ENCODE measurements at places on chromosomes 11 and 22.

GRCh38 chr22:26334232-26334631 is 94.8 kb upstream of the ASPHD2 start:
- no peak for DNase-seq

DNA sequence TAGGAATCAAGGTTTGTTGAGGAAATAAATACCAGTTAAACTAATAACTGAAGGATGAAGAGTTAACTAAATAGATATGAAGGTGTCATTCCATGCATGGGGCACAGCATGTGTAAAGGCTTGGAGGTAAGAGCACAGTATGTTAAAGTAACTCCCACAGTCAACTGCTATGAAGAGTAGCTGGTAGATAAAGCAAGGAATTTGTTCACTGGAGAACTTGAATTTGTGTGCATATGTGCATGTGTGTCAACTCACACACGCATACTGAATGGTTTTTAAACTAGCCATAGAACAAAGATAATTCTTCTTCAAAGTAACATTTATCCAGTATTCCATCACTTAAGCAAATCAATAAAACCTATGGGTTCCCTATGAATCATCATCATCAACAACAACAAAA is 135.9 kb downstream of the FAM76B start:
- no peak for DNase-seq

DNA sequence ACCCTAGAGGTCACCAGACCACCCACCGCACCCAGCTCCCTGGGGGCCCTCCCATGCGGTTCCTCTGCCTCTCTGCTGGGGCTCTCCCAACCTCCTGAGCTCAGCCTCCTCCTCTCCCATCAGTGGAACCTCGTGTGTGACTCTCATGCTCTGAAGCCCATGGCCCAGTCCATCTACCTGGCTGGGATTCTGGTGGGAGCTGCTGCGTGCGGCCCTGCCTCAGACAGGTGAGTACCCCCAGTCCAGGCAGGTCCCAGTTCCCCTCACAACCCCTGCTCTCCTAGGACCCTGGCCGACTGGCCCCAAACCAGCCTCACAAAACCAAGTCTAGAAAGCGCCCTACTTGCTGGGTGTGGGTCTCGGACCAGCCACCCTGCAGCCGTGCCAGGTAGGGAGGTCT is 1.6 kb downstream of the SLC22A12 start:
- DNase-seq = no peak

DNA sequence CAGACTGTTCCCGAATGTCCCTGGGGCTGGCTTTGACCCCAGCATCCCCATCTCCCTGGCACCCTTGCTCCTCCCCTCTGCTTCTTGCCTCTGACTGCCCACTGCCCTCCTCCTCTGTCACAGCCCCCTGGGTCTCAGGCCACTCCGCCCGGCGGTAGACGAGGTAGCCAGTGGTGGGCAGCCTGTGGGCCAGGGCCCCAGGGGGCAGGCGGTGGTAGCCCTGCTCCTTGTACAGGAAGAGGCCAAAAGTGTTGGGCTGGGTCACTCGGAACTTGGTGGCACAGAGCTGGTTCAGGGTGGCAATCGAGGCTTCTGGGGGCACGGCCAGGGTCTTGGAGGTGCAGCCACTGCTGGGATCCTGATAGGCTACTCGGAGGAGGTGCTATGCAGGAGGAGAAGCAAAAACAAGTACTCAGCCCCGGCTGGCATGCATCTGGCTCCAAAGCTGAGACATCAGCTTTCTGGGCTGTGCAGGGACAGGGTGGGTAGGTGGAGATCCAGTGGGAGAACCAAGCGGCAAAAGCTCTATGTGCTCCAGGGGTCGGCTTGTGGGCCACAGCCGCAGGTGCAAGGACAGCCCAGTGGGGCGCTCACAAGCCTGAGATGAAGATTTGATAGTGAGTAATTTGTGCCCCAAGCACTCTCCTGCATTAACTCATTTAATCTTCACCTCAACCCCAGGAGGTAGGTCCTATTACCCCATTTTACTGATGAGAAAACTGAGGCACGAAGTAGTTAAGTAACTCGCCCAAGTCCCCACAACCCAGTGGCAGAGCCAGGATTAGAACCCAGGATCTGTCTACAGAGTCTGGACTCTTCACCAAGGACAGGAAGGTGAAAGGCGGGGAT is 3.6 kb downstream of the RIN1 start:
- DNase-seq = no peak

- DNase-seq = no peak
Observed at GRCh38 chr11:127223026-127223425, 222.5 kb upstream of the KIRREL3 start.

GRCh38 chr11:1988667-1989317 is 8.8 kb downstream of the H19 start:
- no peak for DNase-seq

GRCh38 chr11:33912405-33913361 is 20.8 kb upstream of the LMO2 start:
- DNase-seq = no peak

DNA sequence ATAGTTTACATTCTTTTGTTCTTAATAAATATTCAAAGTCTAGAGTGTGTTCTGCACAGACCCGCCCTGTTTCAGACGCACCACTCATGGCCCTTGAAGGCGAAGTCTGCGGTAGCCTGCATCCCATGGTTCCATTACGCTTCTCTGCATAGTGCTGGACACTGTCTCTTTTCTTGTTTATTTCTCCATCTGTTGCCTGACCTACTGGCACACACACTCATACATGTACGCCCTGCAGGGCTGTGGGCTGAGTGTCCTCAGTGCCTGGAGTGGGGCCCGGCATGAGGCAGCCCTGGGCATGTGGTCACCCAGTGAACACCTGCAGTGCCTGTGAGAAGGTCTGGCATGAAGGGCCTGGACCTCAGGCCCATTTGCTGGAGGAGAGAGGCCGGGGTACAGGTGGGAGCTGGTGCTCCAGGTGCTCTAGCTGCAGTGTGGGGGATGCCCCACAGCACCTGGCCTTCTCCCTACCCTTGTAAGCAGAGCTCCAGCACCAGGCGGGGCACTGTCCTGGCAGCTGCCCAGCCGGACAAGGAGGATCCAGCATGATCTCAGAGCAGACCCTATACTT is 404.1 kb downstream of the TBC1D22A start:
- no peak for DNase-seq

GRCh38 chr11:1469911-1470680 is 16.5 kb downstream of the MOB2 start:
- no peak for DNase-seq

- no peak for DNase-seq
Observed at GRCh38 chr11:76785513-76785912, 2.4 kb downstream of the TSKU start.

GRCh38 chr11:45316258-45316657 is 30.1 kb upstream of the SYT13 start:
- no peak for DNase-seq

GRCh38 chr11:110467556-110467955 is 37.8 kb downstream of the FDX1 start:
- DNase-seq = no peak

DNA sequence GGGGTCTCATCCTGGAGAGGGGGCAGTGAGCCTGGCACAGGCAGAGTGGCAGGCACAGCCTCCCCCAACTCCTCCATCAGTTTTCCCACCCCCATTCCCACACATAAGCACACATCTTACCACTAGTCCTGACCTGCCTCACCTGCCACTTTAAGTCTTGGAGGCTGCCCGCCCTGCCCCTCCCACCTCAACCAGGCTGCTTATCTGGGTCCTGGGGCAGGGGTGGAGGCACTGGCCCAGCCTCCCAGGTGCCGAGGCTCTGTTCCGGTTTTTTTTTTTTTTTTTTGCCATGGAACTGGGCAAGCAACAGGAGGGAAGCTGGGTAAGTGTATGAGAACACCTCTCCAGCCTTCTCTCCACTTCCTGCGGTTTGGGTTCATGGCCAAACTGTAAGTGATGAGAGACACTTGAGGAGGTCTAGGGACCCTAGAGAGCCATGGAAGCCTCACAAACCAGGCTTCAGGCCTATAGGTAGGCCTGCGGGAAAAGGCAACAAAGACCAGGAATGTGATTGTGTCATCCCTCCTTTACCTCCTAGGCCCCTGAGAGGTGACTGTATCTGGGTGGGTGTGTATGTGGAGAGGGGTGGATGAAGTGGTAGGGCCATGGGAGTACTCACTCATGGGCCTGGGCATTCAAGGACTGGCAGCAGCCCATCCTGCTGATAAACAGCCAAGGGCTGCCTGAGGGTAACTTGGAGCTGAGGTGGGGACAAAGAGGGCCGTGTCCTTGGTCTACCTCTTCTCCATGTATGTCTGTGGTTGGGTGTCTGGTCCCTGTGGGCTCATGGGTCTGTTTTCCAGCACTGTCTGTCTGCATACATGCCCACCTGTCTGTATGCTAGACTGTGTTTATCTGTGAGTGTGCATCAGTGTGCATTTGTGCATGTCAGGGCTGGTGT is 22.6 kb downstream of the PHLDB1 start:
- no peak for DNase-seq

DNA sequence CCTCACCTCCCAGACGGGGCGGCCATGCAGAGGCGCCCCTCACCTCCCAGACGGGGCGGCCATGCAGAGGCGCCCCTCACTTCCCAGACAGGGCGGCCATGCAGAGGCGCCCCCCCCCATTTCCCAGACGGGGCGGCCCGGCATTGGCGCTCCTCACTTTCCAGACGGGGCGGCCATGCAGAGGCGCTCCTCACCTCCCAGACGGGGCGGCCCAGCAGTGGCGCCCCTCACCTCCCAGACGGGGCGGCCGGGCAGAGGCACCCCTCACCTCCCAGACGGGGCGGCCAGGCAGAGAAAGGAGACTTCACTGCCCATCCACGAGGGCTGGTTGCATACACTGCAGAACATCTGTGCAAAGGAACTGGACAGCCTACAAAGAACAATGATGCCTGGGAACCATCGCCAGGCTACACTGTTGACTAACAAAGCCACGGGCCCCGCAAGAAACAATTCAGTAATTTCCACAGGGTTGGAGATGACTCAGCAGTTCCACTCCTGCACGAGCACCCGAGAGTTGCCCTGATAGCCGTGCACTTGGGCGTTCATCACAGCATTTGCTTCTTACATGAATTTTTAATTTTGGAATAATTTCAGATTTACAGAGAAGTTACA is 58.7 kb downstream of the CTTN start:
- no peak for DNase-seq

GRCh38 chr22:25928038-25928437 is 186.1 kb downstream of the MYO18B start:
- DNase-seq = no peak

GRCh38 chr22:49513358-49513851 is 314.3 kb downstream of the BRD1 start:
- no peak for DNase-seq

GRCh38 chr11:30468881-30469280 is 117.3 kb downstream of the MPPED2 start:
- DNase-seq = no peak

- DNase-seq = no peak
Observed at GRCh38 chr11:80156062-80156461, 715.2 kb upstream of the TENM4 start.

- DNase-seq = peak; percentile 71
Observed at GRCh38 chr22:45435544-45436139, 22.1 kb downstream of the RIBC2 start.

- DNase-seq = no peak
Observed at GRCh38 chr22:19942157-19943081, 801 bp upstream of the TXNRD2 start.

- DNase-seq = peak; percentile 83
Observed at GRCh38 chr11:36352922-36353321, 56.8 kb downstream of the PRR5L start.

DNA sequence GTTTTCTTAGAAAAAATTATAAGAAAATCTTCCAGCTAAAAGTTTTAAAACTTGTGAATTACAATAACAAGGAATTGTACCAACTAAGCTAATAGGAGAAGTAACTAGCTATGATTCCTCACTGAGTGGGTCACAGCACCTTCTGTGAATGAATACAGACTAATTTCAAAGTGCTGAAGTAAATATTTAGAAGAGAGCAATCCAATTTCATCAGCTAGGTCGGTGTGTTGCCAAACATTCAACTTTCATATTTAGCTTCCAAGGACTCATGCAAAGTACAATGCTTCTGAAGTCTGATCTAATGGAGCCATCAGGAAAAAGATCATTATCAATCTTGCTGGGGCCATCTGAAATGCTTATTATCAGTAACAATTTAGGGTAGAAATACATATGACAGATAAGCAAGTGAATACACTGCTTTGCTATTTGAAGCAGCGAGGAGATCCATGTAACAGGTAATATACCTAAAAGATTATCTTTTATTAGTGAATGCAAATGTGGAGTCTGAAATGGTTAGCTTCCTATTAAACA is 750.6 kb upstream of the CCDC90B start:
- no peak for DNase-seq

GRCh38 chr11:35689081-35689996 is 26.8 kb downstream of the TRIM44 start:
- no peak for DNase-seq

GRCh38 chr22:40325315-40325714 is 21.0 kb upstream of the ADSL start:
- peak; percentile 45 for DNase-seq

- no peak for DNase-seq
Observed at GRCh38 chr11:64735725-64736259, 8.2 kb downstream of the RASGRP2 start.

DNA sequence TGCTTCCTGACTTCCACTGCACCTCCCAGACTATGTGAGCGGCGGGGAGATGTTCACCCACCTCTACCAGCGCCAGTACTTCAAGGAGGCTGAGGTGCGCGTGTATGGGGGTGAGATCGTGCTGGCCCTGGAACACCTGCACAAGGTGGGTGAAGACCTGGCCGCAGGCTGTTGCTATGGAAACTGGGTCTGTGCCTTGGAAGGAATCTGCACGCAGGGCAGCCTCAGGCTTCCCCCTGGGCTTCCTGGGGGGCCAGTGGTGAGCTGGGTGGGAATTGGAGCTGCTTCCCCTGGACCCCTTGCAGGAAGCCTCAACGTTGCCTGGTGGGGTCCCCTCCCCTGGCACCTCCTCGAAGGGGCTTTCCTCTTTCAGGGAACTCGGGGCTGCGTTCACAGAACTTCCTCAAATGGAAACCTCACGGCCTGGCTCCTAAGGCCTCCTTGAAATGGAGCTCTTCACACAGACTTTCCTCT is 1.5 kb downstream of the RPS6KA4 start:
- no peak for DNase-seq

DNA sequence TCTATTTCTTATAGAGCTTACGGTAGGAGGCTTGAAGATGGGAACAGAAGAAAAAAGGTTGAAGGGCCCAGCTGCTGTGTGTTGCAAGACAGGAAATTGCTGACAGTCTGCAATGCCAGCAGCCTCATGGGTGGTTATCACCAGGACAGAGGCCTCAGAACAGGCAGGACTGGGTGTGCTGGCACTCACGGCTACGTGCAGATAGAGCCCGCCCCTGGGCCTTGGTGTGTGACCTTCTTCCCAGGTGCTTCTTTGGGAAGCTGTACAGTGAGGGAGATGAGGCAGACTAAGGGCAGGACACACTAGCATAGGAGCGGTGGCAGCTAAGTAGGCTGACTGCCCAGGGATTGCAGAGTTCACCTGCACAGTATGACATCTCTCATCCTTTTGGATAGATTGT is 12.6 kb downstream of the PRAME start:
- no peak for DNase-seq

Data from central memory CD4-positive, alpha-beta T cell (primary cell).